Pancreas (tissue), 10 donors: ENCODE measurements at places on chromosomes 7 and 10. TPM values are rescaled to one million over a fixed set of nuclear protein-coding genes. Genes with fewer than 3 reads are reported as not detected.

DNA sequence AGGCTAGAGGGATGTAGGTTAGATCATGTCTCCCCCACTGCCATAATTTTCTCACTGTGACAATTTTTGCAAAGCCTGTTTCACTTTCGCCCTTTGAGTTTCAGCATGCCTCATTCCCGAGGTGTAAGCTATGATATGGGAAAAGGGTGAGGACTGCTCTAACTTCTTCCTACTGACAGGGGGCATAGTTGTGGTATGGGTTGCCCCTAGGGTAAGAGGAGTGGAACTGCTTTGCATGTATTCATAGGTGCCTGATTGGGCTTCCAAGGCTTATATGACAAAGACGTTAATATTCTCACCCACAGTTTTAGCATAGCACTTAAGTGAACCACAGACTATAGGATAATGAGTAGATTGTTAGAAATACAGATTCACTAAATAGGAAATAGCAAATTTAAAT lies 148.7 kb downstream of the BBS9 start:
- no peak for DNase-seq

DNA sequence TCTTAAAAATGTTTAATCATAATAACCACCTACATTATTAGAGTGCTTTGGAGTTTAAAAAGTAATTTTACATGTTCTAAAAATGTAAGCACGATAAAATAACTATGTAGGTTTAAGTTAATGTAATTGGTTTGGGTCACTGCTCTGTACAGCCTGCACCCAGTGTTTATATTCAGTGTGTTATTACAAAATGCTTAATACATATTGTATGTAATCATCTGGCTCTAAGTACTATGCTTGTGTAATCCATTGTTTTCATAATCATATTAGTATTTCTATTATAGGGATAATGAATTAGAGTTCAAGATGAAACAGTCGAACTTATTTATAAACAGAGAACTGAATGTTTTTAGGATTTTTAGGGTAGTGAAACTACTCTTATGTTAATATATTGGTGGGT lies 13.1 kb downstream of the RPA3 start:
- DNase-seq: no peak

DNA sequence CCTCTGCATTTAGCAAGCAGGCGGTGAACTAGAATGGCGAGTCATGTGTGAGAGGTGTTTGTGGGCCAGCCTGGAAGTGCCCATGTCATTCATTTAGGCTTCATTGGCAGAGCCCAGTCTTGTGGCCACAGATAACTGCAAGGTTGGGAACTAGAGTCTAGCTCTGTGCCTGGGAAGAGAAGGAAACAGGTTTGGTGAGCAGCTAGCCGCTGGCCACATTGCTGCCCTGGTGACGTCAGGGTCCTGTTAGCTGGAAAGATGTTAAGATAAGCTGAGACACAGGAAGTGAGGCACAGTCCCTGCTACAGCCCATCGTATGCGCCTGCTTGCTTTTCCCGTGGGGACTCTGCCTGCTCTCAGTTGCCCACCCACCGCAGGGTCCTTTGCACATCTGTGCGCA lies 185.5 kb downstream of the CAMK1D start:
- DNase-seq: no peak

GRCh38 chr7:29319719-29320521 lies 125.3 kb downstream of the CHN2 start:
- DNase-seq: no peak

- no peak for DNase-seq
Observed at GRCh38 chr10:13560597-13560996, 26.2 kb upstream of the PRPF18 start.

SLIT1 gene
- 1.2 TPM for total RNA-seq

PNLIPRP1 gene
- total RNA-seq: 8,927 TPM
